PC-3 (cell line): ENCODE measurements at places on chromosomes 7 and 10.

GRCh38 chr7:80204454-80204853, 69.8 kb downstream of the GNAI1 start:
- H3K4me1 ChIP-seq = no peaks in the 10 kb centered on the region
- no peak for DNase-seq
- H3K36me3 ChIP-seq = no peaks in the 10 kb centered on the region
- H3K27ac ChIP-seq = no peak overlapping the region
- no peak overlapping the region for H3K4me3 ChIP-seq

- no peaks in the 10 kb centered on the region for H3K4me1 ChIP-seq
- no peaks in the 10 kb centered on the region for H3K27me3 ChIP-seq
- no peaks in the 10 kb centered on the region for H3K36me3 ChIP-seq
- DNase-seq = peak; percentile 36
- no peak overlapping the region for H3K27ac ChIP-seq
Observed at GRCh38 chr10:8193546-8193945, 139.1 kb downstream of the GATA3 start.

GRCh38 chr10:106992055-106992454, 172.5 kb downstream of the SORCS1 start:
- DNase-seq = no peak
- H3K27ac ChIP-seq = no peak overlapping the region
- peaks cover 61% of the 10 kb centered on the region for H3K27me3 ChIP-seq

- DNase-seq = no peak
- H3K27ac ChIP-seq = no peak overlapping the region
- no peaks in the 10 kb centered on the region for H3K4me1 ChIP-seq
- H3K27me3 ChIP-seq = no peaks in the 10 kb centered on the region
- H3K4me3 ChIP-seq = no peak overlapping the region
Observed at GRCh38 chr10:3056280-3057037, 10.9 kb upstream of the PFKP start.

DNA sequence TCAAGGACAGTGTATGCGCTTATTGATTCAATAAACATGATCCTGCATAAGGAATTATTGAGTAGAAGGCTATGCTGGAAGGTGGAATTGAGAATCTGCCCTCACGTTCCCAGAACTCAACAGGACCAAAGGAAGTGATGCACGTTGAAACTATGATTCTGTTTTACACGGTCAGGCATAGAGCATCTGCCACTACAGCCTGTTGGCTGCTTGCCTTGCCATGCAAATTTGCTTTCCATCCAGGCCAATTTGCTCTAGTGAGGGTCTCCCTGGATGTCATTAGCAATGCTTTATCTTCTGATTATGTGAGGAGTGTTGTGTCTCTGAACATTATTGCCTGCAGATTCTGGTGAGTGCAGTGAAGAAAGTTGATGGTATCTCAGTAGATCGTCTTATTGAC, 132.9 kb downstream of the ADRA2A start:
- H3K4me1 ChIP-seq = peaks cover 5% of the 10 kb centered on the region; the same call in 1 of the 2 replicates
- no peak overlapping the region for H3K4me3 ChIP-seq
- H3K36me3 ChIP-seq = no peaks in the 10 kb centered on the region
- no peaks in the 10 kb centered on the region for H3K27me3 ChIP-seq
- no peak overlapping the region for H3K27ac ChIP-seq

DNA sequence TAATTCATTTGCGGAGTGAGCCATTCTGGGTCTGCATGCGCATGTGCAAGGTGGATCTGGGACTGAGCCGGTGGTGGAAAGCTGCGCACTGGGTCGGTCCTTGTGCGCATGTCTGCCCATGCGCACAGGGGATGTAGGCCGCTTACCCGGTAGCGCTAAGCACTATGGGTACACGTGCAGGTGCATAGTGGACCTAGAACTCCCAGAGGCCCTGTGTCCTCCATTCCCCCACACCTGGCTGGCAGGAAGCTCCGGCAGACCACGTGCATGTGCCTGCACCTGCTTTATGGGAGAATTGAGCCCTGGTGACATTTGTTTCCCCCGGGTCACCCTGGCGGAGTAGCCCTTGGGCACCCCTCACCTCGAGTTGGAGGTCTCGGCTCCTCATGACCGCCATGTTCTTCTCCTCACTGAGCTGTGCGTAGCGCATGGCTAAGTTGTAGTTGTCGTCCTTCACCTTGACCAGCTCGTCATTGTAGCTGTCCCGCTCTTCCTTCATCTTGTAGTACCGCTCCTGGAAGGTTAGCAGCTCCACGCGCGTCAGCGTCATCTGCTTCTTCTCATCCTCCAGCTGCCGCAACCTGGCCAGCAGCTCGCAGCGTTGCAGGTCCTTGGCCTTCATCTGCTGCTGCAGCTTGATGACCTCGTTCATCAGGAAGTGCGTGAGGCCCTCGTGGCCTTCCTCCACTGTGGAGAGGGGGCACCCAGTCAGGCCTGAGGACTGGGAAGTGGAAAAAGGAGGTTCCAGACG, 99.6 kb downstream of the CARD11 start:
- H3K27me3 ChIP-seq = peaks cover 77% of the 10 kb centered on the region
- no peak for DNase-seq
- H3K36me3 ChIP-seq = no peaks in the 10 kb centered on the region
- H3K4me1 ChIP-seq = no peaks in the 10 kb centered on the region

- no peak overlapping the region for H3K27ac ChIP-seq
- no peak for DNase-seq
- H3K4me1 ChIP-seq = no peaks in the 10 kb centered on the region
- peaks cover 52% of the 10 kb centered on the region for H3K27me3 ChIP-seq
- no peak overlapping the region for H3K4me3 ChIP-seq
- H3K36me3 ChIP-seq = no peaks in the 10 kb centered on the region
Observed at GRCh38 chr7:114087653-114088469, 169.1 kb upstream of the PPP1R3A start.

- DNase-seq = no peak
- peaks cover 7% of the 10 kb centered on the region; the same call in 1 of the 2 replicates for H3K4me1 ChIP-seq
- H3K36me3 ChIP-seq = no peaks in the 10 kb centered on the region
- no peak overlapping the region for H3K4me3 ChIP-seq
Observed at GRCh38 chr10:75100764-75101291, 10.6 kb upstream of the SAMD8 start.
